ENCODE measurements at places on chromosomes 6 and 20.
A peak's percentile ranks its signal among the peaks of the same experiment; 100 is the strongest.

GRCh38 chr6:121263742-121264141 lies 70.5 kb downstream of the TBC1D32 start:
- DNase-seq, result no peak

- no peak for DNase-seq
These were observed 261.4 kb upstream of the JARID2 start for GRCh38 chr6:14984519-14984853.

- no peak for DNase-seq
These were observed 333.9 kb upstream of the PLCB4 start for GRCh38 chr20:8735014-8735413.

- no peak for DNase-seq
These were observed 104.5 kb downstream of the CD24 start for GRCh38 chr6:106870069-106870468.

- no peak for DNase-seq
These were observed 1.6 kb downstream of the STX7 start for GRCh38 chr6:132511210-132511830.

DNA sequence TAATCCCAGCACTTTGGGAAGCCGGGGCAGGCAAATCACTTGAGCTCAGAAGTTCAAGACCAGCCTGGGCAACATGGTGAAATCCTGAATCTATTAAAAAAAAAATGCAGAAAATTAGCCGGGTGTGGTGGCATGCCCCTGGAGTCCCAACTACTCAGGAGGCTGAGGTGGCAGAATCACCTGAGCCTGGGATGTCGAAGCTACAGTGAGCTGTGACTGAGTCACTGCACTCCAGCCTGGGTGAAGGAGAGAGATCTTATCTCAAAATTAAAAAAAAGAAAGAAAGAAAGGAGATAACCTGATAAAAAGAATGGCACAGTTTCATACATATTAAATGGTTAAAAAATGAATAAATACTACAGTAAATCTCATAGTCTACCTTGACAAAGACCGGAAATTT lies 123.6 kb upstream of the TNFAIP3 start:
- DNase-seq, result no peak

DNA sequence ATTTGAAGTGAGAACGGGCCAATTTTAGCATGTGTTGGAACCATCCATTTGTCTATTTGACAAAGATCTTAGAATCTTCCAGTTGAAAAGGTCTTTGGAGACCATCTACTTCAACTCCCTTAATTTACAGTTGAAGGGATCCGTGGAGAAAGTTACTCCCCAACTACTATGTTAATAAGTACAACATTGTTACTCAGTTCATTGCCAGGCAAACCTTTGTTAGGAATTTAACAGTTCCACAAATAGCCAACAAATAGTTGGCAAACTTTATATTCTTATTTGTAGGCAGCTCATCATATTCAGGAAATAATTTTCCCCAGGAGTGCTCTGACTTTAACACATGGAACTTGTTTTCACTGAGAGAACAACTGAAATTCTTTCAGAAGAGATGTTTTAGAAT lies 81.0 kb upstream of the FLRT3 start:
- DNase-seq, result no peak

DNA sequence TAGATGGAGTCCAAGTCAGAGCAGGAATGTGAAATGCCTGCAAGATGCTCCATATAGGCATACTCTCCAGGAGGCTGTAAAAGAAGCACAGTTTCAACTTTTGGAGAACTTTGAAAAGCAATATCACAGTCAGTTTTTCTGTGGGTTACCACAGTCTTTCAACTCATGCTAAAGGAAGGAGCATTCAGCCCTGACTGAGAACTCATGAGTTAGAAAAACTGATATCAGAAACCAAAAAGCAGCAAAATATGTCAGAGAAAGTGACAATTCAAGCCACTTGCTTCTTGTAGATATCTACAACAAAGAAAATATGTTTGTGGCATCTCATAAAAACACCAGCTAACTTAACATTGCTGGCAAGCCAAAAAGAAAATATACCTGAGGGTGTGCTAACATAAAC lies 36.1 kb upstream of the PTCHD4 start:
- DNase-seq, result no peak

GRCh38 chr6:166025149-166025898 lies 142.3 kb downstream of the TBXT start:
- DNase-seq, result no peak

DNA sequence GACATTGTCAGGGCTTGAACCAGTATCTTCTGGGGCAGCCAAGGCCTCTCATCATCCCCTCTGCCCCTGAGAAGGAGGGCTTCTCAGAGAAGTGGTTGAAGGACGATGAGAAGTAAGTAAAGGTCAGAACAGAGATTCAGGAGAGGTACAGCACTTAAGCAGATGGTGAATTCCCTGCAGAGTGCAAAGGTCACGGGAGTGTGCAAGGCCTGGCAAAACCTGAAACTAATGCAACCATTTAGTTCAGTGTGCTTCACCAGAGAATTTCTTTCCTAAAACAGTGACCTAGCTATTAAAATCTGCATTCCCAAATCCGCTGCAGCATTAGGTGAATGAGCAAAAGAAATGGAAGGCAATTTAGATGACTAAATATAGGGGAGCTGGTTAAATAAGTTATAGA lies 58.4 kb downstream of the TRERF1 start:
- no peak for DNase-seq

DNA sequence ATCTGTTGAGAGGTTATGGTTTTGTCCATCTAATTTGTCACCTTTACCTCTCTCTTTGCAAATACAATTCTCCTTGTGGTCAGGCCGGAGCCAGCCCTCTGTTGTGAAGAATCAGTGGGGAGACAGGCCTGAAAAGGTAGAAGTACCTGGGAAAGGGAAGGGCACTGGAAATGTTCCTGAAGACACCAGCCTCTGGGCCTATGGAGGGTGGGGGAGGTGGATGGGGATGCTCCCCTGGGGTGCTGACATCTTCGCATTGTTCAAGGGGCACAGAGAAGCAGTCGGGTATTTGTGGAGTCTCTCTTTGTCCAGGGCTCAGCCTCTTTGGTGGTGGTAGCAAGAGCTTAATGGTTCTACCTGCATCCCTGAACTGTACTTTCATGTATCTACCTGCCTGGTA lies 24.4 kb upstream of the AFDN start:
- DNase-seq, result no peak

GRCh38 chr6:123159861-123160260 lies 163.8 kb downstream of the CLVS2 start:
- DNase-seq, result no peak

DNA sequence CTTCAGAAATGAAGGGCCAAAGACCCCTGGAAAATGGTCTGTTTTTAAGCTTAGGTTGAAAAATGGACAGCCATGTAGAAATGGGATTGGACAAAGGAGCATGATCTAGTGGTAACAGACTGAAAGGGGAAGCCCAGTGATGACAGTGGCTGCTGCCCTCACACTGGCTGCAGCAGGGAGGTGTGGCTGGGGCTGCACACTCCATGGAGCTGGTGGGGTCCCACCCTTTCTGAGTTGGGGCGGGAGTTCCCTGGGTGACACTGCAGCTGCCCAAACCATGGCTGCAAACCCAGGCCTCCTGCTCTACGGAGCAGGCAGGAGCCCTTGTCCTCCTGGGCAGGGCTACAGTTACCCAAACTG lies 8.5 kb upstream of the PACSIN1 start:
- no peak for DNase-seq

DNA sequence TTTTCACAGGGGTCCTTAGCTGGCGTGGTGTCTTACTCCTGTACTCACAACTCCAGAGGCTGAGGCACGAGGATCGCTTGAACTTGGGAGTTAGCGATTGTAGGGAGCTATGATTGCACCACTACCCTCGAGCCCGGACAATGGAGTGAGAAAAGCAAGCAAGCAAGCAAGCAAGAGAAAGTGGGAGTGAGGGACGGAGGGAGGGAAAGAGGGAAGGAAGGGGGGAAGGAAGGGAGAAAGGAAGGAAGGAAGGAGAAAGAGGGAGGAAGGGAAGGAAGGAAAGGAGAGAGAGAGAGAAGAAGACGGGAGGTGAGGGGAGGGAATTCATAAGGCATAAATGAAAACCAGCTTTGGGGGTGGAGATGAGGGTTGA lies 120.5 kb downstream of the TRIM27 start:
- no peak for DNase-seq

GRCh38 chr6:6559994-6560570 lies 28.4 kb upstream of the LY86 start:
- no peak for DNase-seq

DNA sequence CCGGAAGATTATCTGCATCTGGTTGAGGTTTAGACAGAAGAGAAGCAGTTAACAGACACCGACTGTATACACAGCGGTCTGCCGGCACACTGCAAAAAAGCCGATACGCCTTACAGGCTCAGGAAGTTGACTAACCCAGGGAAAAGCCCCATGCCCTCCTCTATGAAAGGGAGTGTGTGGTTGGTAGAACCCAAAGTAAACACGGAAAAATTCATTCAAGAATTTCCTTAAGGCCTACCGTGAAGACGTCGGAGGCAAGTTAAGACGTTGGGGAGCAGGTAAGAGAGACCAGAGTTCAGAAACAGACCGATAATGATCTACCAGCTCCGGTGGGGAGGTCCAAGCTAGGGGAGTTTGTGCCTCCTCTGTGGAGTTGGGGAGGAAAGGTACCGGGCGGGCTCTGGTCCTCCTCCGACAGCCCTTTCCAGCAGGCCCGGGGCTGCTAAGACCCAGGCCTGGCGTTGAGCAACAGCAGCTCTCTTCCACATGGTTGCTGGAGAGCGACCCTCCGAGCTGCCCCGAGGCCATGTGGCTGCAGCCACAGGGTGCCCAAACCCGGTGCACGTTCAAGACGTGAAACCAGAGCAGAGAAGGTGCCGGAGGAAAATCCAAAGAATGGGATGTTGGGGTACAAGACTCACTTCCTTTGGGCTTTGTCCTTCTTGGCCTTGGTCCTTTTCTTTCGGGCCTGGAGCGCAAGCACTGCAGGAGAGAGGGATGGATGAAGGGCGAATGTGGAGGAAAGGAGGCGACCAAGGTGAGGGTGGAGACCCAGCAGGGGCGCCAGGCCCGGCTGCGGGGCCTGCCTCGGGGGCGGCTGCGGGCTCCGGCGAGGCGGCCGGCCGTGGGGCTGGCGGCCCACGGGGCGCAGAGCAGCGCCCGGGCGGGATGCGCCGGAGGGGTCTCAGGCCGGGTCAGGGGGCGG lies 809 bp downstream of the SRPK1 start:
- peak; percentile 22 for DNase-seq

DNA sequence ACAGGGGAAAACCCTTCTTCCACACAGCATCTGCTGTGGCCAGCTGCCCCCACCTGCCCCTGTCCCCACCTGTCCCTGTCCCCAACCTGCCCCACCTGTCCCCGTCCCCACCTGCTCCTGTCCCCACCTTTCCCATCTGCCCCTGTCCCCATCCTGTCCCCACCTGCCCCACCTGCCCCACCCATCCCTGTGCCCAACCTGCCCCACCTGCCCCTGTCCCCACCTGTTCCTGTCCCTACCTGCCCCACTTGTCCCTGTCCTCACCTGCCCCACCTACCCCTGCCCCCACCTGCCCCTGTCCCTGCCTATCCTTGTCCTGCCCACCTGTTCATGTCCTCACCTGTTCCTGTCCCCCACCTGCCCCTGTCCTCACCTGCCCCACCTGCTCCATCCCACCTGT lies 6.4 kb upstream of the MYT1 start:
- DNase-seq, result no peak

GRCh38 chr20:33647603-33648395 lies 14.3 kb upstream of the C20orf144 start:
- no peak for DNase-seq

- DNase-seq, result no peak
These were observed 17.9 kb downstream of the PLCG1 start for GRCh38 chr20:41155261-41155660.

DNA sequence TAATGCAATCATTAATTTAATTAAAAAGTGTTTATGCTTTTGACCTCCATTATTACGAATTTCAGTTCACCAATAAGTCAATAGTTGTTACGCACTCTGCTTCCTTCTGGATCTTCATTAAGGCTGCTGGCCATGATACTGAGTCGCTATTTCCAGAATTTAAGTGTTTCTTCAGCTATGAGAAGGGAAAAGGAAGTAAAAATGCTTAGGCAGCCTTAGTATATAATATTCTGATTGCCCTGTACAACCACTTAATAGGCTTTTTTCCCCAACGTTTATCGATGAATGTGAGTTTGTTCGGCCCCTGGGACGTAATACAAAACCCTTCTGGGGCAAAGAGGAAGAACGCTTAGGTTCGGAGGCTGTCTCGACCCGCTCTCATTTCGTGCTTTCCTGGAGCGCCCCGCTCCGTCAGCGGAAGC lies 644 bp downstream of the OARD1 start:
- no peak for DNase-seq

GRCh38 chr6:157967020-157967419 lies 14.6 kb upstream of the SYNJ2 start:
- no peak for DNase-seq

DNA sequence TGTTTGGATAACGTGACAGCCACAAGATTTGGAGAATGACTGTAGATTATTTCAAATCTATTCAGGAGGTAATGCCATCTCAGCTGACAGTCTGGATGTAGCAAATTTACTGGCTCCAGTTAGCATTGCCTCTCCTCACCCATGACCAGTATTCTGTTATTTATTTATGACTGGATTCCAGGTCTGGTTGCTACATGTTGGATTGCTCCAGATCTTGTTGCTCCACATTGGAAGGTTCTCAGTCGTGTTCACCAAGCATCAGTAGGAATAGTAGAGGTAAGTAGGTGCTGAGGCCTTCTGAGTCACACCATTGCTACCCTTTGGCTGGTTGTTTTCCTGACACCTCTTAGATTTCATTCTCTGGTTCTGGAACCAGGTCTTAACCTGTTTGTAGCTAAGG lies 69.5 kb upstream of the ELOVL5 start:
- no peak for DNase-seq

DNA sequence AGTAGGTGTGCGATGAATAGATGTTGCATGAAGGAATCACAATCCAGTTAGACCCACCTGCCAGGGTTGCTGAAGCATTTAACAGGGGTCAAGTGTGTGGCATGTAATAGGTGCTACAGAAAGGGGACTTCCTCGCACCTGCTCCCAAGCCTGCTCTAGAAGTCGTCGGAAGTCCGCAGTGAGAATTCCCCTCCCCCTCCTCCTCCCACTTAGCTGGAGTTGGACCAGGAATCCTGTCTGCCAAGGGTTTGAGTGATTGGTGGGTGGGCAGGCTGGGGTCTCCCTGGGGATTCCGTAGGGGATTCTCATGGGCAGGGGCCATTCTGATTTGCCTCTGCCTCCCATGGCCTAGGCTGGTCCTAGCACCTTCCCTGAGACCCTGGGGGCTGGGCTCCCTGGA lies 10.3 kb downstream of the SCRT2 start:
- no peak for DNase-seq

- no peak for DNase-seq
These were observed 20.2 kb downstream of the STAU1 start for GRCh38 chr20:49167811-49168507.
